ENCODE measurements at places on chromosomes 2 and 18.

DNA sequence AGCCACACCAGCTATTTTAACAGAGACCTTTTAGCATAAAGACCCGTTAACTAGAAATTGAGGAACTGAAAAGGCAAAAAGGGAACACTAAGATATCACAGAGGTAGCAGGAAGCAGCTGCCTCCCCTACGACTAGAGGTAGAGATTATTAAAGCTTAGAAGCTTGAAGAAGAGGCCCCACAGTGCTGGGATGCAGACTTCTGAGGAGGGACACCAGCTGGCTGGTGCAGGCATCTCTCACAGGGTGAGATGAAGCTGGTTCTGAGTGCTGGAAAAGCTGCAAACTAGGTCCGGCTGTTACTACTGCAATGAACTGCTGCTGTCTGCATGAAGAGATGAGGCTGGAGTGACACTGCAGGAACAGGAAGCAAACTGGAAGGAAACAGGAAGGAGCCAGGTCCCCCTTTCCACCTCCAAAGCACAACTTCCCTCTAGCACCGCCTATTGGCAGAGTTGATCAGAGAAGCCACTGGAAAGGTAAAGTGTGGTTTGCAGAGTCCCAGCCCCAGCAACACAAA is 61.2 kb upstream of the MRPS9 start:
- no peak for DNase-seq

DNA sequence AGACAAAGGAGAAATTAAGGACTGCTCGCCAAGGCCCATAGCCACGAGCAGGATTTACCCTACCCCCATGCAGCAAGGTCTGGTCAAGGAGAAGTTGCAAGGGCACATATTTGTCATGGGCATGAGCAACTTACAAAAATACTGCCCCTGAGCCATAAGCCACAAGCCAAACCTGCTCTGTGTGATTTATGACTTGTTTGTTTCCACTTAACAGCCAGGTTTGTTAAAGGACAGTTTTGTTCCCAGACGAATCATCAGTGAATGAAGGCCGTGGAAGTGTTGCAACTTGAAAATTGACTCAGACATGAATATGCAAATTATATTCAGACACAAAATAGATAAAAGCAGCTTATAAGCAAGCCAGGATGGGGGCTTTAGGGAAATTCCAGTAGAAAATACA is 31.3 kb upstream of the EVA1A start:
- DNase-seq, result no peak

GRCh38 chr2:194553980-194554379 is 1103.0 kb upstream of the SLC39A10 start:
- DNase-seq, result no peak

DNA sequence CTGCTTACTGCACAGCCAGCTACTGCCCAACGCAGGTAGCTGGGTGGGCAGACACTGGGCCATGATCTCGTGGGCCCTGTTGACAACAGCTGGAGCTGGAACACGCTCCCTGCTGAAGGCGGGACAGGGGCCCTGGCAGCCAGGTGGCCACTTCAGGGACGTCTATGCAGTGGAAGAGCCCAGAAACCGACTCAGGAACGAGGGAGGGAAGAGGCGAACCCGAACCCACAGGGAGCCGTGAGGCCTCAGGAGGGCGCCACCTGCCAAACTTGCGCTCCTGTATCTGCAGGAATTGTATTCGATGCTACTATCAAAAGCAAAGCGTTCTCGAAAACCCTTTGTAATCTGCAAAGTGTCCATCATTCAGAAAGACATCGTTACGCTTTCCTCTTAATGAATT is 198.4 kb downstream of the EIPR1 start:
- DNase-seq, result no peak

- DNase-seq, result peak; percentile 81
Measured at GRCh38 chr2:240391111-240392051, 44.1 kb upstream of the GPC1 start.

DNA sequence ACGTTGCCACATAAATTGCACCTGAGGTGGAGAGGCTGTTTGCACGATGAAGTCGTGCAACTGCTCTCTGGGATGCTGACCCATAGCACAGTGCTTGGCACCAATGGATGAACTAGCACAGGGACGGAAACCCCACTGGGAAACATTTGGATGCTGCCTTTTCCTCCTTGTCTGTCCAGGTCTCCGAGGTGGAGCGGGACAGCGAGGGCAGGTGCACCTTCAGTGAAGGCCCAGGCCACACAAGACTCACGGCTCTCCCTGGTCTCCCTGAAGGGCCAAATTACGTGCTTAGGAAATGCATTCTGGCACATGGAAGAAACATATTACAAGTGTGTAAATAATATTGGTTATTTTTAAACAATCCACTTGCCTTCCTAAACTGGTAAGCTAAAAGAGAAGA is 70.3 kb downstream of the TPO start:
- peak; percentile 47 for DNase-seq

DNA sequence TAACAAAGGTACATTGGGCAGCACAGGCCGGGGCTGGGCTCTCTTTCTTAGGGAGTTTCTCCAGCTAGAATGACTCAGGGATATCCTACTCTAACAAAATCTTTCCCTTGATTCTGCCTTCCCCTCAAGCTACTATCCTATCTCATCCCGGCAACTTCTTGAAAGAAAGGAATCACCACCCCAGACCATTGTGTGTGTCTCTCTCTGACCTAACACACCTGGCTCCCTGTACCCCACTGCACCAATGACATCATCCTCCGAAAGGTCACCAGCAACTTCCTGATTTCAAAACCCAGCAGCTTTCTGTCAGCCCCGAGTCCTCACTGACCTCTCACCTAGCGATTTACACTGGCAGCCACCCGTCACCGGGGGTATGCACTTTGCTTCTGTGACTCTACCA is 72.1 kb upstream of the MAP4K4 start:
- no peak for DNase-seq

DNA sequence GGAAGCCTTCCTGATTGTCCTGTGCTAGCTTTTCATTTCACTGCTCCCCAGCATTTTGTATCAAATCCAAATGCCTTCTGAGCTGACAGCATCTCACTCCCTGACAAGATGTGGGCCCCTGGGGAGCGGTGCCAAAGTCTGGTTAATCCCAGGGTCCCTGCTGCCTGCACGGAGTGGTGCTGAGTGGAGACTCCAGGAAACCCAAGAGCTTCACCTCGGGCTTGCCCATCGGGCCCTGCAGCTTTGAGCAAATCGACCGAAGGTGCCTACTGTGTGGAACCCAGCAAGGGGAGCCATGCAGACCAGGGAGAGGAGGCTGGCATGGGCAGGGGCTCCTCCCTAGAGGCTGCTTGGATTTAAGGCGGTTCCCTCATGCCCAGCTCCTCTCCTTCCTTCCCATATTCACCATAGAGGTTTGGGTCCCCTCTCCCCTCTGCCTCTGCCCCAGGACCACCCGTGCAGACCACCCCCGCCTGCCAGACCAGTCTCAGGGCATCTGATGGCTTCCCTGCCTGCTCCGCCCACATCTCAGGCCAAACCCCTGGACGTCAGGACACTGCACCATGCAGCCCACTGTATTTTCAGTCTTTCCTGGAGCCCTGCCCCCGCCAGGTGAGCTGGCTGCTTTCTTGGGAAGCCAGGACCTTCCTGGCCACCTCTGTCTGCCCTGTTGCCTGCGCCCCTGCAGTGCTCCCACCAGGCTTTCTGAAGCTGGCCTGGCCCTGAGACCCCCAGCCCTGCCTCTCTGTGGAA is 37.8 kb downstream of the RRM2 start:
- DNase-seq, result no peak
